ENCODE measurements at places on chromosomes 3 and 15. TPM values are rescaled to one million over a fixed set of nuclear protein-coding genes. Genes with fewer than 3 reads are reported as not detected.

DNA sequence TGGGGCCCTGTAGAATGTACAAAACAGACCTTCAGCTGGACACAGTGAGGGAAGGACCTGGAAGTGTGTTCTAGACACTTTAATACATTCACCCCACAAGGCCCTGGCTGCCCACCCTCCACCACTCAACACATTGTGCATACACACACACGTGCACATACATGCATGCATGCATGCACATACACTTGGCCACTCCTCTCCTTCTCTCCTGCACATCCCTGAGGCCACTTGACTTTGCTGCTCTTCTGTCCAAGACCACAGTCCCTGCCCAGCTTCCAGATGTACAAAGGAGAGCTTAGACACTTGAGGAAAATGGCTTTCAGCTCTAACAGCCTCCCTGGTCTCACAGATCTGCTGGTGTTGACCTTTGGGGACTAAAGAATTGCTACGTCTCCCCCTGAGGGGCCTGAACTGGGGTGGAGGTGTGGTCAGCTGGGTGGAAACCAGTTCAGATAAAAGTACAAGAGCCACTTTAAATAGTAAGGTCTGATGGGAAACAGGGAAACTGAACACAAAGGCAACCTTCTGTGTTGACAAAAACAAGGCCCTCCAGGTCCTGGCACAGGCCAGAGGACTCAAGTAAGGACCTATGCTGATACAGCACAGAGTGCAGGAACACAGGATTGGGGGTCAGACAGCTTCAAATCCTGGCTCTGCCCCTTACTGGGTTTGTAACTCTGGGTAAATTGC, 24.8 kb upstream of the NOX5 start:
- no peak for DNase-seq

The PTH1R gene
- 179 TPM for polyA plus RNA-seq

- no peak for DNase-seq
These were observed 31.6 kb upstream of the RAP2B start for GRCh38 chr3:153130312-153130977.

DNA sequence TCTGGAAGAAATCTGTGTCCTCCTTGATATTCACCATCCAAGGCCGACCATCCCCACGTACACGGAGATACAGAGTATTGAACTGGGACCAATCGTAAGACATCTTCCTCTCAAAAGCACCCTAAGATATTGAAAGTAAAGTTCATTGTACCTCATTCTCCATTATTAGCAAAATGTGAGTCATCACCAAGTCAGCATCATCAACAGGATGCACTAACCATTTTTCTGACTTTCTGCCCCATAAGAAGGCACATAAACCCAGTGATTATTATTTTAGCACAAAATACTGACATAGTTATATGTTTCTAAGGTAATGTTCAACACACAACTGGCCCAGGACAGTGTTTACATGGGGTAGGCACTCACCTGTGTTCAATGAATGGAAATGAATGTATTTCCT, 7.4 kb downstream of the NDUFAF1 start:
- DNase-seq = no peak

GRCh38 chr3:46876313-46877300, 914 bp upstream of the PTH1R start:
- no peak for DNase-seq

- no peak for DNase-seq
These were observed 344.6 kb upstream of the PROK2 start for GRCh38 chr3:72129501-72130094.

The GOLGA8Q gene
- 1.0 TPM for polyA plus RNA-seq

GRCh38 chr15:20295238-20295811, 246.3 kb downstream of the GOLGA6L6 start:
- no peak for DNase-seq

Data from right renal cortex interstitium (tissue), 3 donors.